Stimulated activated CD4-positive, alpha-beta T cell treated with anti-CD3 and anti-CD28 coated beads, Interleukin-1b, Interleukin-23, amount 100 ng/mL, for 4 hours (primary cell): ENCODE measurements at places on chromosomes 3 and 15.

- DNase-seq = no peak
Measured at GRCh38 chr3:161222662-161223061, 1.6 kb downstream of the NMD3 start.

DNA sequence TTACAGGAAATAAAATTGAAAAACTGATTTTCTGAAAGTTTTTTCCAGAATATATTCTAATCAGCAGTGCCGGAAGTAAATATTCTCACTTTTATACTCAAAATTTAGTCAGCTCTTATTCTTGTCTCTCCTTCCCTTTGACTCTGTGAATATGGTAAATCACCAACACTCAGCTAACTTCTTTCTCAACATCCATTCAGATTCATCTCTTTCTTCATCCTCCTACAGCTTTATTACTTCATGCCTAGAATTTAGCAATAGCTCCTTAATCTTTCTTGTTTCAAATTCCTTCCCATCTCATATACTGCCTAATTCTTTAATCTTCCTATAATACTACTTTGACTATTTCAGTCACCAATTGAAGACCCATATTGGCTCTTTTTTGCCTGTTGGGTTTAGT, 67.9 kb downstream of the FGF7 start:
- no peak for DNase-seq

GRCh38 chr15:62244762-62245161, 79.7 kb upstream of the C2CD4B start:
- DNase-seq = no peak

DNA sequence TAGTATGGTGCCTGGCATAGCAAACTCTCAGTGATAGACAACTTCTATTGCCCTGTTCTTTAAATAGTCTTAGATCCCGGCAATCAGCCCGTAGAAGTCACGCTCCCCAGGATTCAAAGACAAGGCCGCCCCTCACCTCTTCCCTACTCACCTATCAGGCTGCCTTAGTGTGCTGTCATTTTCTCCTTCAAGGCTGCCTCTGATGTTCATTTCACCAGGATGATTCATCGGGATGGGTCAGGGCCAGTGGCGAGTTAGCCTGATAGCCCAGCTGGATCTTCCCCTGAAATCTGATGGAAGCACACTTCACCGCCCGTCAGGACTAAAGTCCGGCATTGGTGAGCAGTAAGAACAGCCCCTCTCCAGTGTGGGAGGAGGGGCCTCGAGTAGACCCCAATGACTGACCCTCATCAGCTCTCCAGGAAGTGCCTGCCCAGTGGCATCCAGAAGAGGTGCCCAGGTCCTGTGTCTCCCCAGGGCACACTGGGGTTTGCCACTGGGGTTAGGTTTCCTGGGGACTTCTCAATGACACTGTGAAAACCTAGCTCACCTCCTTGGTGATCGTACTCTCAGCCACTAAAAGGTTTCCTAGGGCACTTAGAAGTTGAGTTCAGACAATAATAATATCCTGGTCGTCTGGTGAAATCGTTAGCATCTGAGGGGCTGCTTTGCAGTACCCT, 37.5 kb downstream of the TPM1 start:
- DNase-seq = no peak
